Activated CD4-positive, alpha-beta T cell treated with anti-CD3 and anti-CD28 coated beads for 4 hours (primary cell): ENCODE measurements at places on chromosomes 11 and 22.

- DNase-seq: no peak
Measured at GRCh38 chr11:75461151-75461550, 28.1 kb upstream of the KLHL35 start.

DNA sequence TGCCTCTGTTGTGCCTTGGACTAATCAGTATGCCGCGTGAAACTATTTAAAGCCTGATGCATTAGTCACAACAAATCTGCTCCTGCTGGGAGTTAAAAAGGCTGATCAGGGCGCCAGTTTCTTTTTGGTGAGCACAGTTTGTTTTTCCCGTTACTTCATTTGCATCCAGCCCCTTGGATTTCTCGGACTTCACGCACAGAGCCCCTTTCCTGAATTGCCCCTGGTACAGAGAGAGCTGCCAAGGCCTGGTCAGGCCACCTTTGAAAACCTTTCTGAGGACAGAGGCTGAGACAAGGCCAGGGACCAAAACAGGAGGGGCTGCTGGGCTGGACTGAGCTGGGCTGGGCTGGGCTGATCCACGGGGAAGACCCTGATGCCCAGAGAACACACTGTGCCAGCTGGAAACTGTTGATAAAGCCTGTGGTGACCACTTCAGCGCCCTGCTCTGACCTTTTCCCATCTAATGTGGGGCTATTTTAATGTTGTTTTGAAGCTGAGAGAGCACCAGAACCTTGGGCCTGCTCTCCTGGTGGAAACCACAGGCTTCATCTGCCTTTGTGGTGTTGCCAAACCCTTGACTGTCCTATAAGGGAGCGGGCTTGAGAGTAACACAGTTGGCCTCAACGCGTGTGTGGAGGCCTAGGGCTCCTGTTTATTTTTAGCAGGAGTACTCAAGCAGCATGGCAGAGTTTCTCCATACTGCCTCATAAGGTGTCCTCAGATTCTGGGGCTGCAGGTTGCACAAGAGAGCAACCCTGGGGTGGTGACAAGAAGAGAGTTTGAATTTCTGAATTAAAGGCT, 44.2 kb downstream of the NAV2 start:
- no peak for DNase-seq

GRCh38 chr11:78993802-78994430, 419.3 kb upstream of the NARS2 start:
- DNase-seq: no peak

GRCh38 chr11:120424185-120424969, 87.2 kb upstream of the GRIK4 start:
- no peak for DNase-seq

GRCh38 chr11:44094260-44094868, 1.1 kb upstream of the EXT2 start:
- peak; percentile 84 for DNase-seq

DNA sequence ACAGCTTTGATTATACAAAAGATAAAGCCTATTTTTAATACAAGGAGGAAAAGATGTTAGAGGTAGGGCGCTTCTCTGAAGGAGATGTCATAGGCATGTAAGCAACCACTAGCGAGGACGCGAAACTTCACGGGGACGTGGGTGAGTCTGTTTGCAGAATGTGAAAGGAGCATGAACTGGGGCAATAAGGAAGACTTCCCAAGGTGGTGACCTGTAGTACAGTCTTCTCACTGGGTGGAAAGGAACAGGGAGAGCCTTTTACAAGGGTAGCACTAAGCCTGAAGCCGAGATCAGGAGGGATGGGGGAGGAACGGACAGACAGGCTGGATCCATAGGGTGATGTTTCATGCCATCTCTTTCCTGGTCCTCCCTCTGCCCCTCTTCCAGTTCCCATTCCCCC, 10.0 kb upstream of the MICAL2 start:
- DNase-seq: no peak
